ENCODE measurements at places on chromosomes 2 and 18. TPM values are rescaled to one million over a fixed set of nuclear protein-coding genes. Genes with fewer than 3 reads are reported as not detected.

GRCh38 chr2:109527846-109528705 is 85.7 kb downstream of the SEPTIN10 start:
- no peak for DNase-seq

DNA sequence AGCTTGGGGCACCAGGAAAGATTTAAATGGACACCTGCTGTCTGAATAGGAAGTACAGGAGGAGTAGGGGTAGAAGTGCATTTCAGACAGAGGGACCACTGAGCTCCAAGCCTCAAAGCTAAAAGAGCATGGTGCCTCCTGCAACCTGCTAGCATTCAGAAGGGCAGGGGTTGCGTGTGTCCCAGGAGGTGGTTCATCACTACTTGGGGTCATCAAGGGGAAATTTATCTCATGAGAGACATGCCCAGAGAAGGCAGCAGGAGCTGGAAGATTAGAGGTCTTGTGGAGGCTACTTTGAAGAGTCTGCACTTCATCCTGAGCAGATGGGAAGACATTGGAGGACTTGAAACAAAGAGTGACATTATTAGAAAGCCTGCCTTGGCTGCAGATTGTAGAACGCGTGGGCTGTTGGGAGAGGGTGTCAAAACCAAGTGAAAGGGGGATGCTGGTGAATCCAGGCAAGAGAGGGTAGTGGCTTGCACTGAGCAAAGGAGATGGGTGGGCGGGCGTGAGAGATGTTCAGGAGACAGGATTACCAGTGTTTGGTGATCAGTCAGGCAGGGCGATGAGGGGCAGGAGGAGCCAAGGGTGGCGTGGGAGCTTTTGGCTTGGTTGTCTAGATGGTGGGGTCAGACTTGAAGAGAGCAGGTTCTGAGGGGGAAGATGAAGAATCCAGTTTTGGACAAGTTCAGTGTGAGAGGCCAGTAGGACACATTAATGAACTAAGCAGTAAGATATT is 154.0 kb downstream of the DYSF start:
- DNase-seq, result no peak

DNA sequence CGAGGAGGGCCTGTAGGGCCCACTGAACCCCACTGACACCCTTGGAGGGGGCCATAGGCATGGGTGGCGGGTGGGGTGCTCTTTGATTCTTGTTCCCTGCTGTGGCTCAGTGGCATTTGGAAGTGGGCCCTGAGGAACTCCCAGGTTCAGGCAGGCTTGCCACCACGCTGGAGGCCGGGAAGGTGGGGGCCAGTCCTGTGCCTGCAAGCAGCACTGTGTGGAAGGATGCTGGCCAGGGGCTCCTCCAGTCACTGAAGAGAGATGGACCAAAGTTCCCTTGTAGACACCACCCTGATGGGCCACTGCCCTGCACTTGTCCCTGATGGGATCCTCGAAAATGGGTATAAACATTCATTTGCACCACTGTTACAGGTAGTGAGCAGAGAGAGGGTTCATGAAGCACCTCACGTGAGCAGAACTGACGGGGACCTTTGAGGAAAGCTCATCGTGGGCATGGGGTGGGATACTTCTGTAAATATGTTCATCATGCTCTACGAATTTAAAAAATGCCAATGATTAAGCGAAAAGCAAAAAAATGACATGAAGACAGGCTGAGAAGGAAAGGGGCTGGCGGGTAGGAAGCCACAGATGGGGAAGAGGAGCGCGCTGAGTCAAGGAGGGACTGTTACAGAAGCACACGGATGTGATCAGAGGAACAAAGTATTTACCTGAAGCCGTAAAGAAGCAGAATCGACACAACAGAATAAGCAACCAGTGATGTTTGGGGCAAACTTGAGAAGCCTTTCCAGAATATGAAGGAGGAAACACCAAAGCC is 45.2 kb upstream of the ASB1 start:
- DNase-seq, result no peak

- DNase-seq, result no peak
These were observed 32.0 kb downstream of the FASTKD2 start for GRCh38 chr2:206797376-206797775.

DNA sequence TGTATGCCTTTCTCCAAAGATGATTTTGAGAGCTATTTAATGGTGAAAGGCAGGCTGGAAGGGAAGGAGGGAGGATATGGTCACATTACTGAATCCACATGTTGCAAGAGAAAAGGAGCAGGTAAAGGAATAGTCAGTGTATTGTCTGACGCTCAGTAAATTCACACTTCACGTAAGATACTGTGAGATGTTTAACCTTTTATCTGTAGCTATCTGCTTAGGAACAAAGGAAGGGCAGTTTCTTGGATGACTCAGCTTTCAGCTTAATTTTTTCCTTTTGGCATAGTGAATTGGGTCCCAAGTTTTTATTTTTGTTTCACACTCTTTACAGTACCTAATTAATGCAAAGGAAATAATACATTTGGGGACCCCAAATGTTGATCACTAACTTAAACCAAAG is 96.2 kb downstream of the PMS1 start:
- no peak for DNase-seq

- no peak for DNase-seq
These were observed 39.8 kb downstream of the HRH4 start for GRCh38 chr18:24500217-24500616.

DNA sequence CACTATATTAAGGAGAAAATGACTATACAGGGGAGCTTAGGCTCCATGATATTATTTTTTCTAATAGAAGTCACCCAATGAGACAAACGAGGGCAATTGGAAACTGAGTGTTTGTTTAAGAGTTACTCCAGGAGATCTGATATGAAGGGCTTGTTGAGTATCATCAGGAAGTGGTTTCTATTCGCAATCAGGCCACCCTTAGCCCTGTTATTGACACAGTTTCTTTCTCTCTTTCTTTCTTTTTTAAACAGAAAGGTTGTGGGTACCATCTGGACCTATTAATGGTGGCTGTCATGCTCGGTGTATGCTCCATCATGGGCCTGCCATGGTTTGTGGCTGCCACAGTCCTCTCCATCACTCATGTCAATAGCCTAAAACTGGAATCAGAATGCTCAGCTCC is 117.3 kb downstream of the DPP4 start:
- no peak for DNase-seq

DNA sequence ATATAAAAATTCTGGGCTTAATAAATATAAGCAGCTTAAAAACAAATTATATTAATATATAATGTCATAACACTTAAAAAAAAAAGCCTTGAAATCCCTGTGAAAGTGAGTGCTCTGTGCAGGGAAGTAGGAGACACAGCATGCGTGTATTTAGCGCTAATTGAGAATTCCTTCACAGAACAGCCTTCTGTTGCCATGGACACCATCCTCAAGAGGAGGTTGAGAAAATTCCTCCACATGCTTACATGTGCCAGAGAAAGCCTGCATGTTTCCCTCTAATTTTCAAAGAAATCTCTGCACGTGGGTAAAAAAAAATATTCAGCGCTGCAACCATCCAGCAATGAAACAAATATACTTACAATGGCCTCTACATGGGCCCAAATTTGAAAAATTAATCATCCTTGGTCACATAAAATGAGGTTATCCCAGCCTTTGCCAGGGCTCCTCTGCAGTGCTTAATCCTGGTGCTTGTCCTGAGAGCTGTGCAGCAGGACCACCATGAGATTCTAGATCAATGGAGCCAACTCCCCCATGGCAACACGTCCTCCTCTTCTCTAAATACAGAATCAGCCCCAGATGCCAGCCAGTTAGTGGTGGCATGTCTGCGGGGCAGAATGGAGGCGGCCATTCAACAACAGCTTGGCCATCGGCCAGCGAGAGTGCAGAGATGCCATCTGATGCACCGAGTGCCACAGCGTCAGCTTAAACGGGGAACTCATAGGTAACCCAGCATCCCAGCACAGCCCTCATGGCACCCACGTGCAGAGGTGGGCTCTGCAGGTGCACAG is 228.0 kb downstream of the MYT1L start:
- DNase-seq, result no peak

TUBA3E gene
- total RNA-seq, result not detected

WNT6 gene
- not detected for total RNA-seq

Data from activated T-cell treated with anti-CD3 and anti-CD28 coated beads, Interleukin-2, amount 50 U/mL, for 4 hours (primary cell).